ENCODE measurements at places on chromosomes 7 and 10. TPM values are rescaled to one million over a fixed set of nuclear protein-coding genes. Genes with fewer than 3 reads are reported as not detected.

DNA sequence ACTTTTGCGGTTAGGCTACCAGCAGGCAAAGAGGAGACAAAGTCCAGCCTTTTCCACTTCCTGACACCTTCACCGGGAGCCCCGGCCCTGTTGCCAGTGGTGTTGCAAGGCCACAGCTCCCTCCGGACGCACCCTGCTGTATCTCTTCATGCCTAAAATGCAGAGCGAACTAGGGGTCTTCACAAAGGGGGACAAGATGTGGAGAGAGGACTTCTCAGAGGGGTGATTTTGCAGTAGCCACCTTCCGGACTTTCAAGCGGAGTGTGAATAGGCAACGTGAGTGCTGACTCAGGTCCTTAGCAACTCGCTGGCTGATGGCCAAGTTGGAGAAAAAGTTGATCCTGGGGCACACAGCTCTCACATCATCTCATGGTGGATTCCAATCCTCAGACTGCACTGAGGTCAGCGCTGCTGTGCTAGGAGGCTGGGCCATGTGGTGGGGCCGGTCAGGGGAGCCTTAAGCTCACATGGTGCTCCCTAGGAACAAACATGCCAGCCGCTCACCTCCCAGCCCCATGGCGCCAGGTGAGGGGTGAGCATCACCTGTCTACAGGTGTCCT is 166.3 kb downstream of the LCOR start:
- H3K36me3 ChIP-seq = no peaks in the 10 kb centered on the region
- DNase-seq = no peak
- H3K27me3 ChIP-seq = no peaks in the 10 kb centered on the region
- peaks cover 3% of the 10 kb centered on the region for H3K4me1 ChIP-seq
- H3K4me3 ChIP-seq = no peak overlapping the region

DNA sequence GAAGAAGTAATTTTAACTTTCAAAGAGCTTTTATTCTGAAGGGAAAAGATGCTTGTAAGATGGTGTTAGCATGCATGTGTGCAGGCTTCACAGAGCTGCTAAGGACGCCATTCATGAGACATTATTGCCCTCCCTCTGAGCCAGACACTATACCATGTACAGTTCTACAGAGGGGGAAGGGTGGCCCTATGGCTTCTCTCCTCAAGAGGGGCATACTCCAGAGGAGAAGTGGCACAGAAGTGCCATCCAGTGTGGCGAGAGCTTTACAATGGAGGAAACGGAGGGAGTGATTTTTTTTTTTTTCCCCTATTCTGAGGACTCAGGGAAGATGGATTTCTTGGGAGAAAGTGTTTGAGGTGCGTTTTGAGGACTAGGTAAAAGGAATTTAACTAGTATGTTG is 119.5 kb downstream of the BICC1 start:
- H3K4me3 ChIP-seq = no peak overlapping the region
- H3K27me3 ChIP-seq = no peaks in the 10 kb centered on the region
- H3K36me3 ChIP-seq = no peaks in the 10 kb centered on the region
- no peaks in the 10 kb centered on the region for H3K4me1 ChIP-seq
- no peak overlapping the region for H3K27ac ChIP-seq

TEX36 gene
- not detected for total RNA-seq

- no peak overlapping the region for H3K27ac ChIP-seq
- H3K27me3 ChIP-seq = no peaks in the 10 kb centered on the region
- H3K4me3 ChIP-seq = no peak overlapping the region
- no peak for DNase-seq
Measured at GRCh38 chr10:65365878-65366277, 1560.0 kb upstream of the LRRTM3 start.

DNA sequence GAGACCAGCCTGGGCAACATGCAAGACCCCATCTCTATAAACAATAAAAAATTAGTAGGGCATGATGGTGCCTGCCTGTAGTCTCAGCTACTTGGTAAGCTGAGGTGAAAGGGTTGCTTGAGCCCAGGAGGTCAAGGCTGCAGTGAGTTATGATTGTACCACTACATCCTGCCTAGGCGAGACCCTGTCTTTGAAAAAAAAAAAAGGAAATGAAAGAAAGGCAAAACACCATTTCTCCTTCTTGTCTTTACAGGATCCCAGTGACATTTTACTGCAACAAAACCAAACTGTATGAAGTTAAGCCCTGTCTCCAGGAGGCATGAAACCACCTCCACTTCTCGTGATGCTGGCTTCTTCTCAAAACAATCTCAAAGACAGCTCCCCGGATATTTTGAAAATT is 29.9 kb upstream of the PBLD start:
- H3K36me3 ChIP-seq = peaks cover 13% of the 10 kb centered on the region
- H3K4me3 ChIP-seq = no peak overlapping the region
- no peaks in the 10 kb centered on the region for H3K4me1 ChIP-seq
- H3K27ac ChIP-seq = no peak overlapping the region
- no peak for DNase-seq
- no peaks in the 10 kb centered on the region for H3K27me3 ChIP-seq

GRCh38 chr7:43671521-43671920 is 57.8 kb downstream of the COA1 start:
- no peak overlapping the region for H3K4me3 ChIP-seq
- H3K27ac ChIP-seq = no peak overlapping the region
- peaks cover 54% of the 10 kb centered on the region for H3K36me3 ChIP-seq
- H3K27me3 ChIP-seq = no peaks in the 10 kb centered on the region
- H3K4me1 ChIP-seq = no peaks in the 10 kb centered on the region
- DNase-seq = no peak

GRCh38 chr10:129771024-129771423 is 193.1 kb downstream of the EBF3 start:
- H3K27me3 ChIP-seq = peaks cover 52% of the 10 kb centered on the region
- H3K36me3 ChIP-seq = peaks cover 5% of the 10 kb centered on the region
- H3K4me1 ChIP-seq = no peaks in the 10 kb centered on the region
- peak; percentile 7 for DNase-seq
- no peak overlapping the region for H3K4me3 ChIP-seq
- H3K27ac ChIP-seq = no peak overlapping the region

- H3K4me1 ChIP-seq = no peaks in the 10 kb centered on the region
- no peak for DNase-seq
- no peaks in the 10 kb centered on the region for H3K36me3 ChIP-seq
- no peak overlapping the region for H3K4me3 ChIP-seq
Measured at GRCh38 chr10:6050801-6051445, 11.2 kb downstream of the IL2RA start.

DNA sequence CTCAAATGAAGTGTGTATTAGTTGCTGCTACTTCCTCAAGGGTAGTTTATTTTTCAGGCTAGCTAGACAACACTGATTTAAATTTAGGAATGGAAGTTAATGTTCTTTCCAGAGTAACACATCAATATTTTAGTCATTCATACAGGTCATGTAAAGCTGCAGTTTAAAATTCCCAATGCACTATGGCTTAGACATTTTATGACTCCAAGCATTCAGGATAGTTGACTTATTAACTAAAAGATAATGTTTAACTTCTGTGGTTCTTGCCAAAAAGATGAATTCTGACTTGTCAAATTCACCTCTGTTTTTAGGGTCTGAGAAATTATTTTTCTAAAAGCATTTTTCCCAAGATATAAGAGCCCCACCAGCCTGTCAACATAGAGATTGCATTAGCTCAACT is 131.9 kb downstream of the TFPI2 start:
- H3K27me3 ChIP-seq = no peaks in the 10 kb centered on the region
- H3K27ac ChIP-seq = no peak overlapping the region
- no peak for DNase-seq
- H3K4me1 ChIP-seq = peaks cover 5% of the 10 kb centered on the region

RTKN2 gene
- total RNA-seq = 13.2 TPM

KLLN gene
- 0.87 TPM for total RNA-seq

DNA sequence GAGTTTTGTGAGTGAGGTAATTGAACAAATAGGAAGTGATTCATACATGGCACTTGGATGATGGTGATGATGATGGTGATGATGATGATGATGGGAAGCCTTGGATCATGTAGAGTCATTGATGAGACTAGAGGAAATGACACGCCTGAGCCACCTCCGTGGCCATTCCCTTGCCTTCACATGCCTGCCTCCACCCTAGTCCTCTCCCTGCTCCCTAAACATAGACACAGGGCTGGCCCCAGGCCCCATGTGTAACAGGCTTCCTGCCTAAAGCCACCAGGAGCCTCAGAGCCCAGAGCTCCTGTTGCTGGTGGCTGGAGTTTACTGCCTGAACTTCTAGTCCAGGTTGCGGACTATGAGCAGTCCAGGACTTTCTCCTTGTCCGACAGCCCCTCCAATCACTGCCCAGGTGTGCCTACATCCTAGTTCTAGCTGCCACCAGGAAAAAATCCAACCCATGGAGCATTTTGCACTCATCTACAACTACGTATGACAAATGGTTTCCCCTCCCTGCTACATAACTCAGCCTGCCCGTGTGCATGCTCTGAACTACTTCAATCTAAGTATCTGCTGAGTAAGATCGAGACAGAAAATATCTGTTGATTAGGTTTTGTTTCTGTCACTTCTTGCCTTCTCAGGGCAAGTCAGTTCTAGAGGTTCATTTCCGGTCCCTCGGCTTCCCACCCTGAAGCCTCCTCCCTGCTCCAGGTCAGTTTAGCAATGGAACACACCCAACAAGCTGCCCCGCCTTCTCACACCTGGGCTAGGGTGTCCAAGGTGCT is 35.5 kb upstream of the KDM7A start:
- H3K4me1 ChIP-seq = no peaks in the 10 kb centered on the region
- peaks cover 14% of the 10 kb centered on the region for H3K27me3 ChIP-seq
- no peaks in the 10 kb centered on the region for H3K36me3 ChIP-seq
- H3K4me3 ChIP-seq = no peak overlapping the region

DNA sequence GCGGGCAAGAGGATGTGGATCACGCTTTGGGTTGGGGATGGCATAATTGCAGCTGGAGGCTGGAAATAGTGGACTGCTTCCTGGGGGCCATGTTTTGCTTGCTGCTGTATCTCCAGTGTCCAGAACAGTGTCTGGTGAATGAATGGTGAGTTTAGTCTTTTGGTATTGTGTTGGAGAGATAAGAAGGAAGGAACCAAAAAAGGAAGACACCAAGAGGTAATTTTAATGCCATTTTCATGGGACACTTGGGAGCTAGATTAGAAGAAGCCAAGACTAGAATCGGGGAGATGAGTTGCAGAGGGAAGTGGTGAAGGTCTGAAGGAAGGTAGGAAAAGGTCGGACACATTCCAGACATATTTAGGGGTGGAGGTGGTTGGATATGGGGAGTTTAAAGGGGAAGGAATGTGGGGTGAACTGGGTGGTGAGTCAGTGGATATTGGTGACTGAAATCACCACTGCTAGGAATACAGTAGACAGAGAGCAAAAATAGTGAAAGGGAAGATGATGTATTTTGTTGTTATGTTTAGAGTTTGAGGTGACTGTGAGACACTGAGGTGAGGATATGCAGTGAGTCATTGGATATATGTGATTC is 76.7 kb downstream of the CCNY start:
- H3K4me1 ChIP-seq = peaks cover 25% of the 10 kb centered on the region
- H3K36me3 ChIP-seq = no peaks in the 10 kb centered on the region
- no peak overlapping the region for H3K4me3 ChIP-seq
- no peaks in the 10 kb centered on the region for H3K27me3 ChIP-seq
